ENCODE measurements at places on chromosomes 1 and 21. TPM values are rescaled to one million over a fixed set of nuclear protein-coding genes. Genes with fewer than 3 reads are reported as not detected.

HCN3 gene
- 5.9 TPM for total RNA-seq

DNA sequence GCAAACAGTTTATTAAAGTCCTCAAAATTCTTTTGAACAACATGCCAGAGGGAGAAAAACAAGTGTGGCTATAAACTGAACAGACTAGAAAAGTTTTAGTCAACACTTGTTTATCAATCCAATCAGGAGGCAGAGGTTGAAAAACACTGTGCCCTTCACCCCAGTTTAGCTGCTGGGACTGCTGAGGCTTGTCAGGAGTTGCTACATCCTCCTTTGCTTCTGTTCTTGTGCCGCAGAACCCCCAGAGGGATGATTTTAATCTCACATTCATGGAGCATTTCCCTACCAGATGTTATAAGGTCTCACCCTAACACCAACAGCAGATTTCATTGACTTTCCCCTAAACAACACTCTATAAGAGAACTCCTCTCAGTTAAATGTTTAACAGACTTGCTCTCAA lies 321.2 kb downstream of the VAV3 start:
- no peak for DNase-seq
- no peak overlapping the region for H3K4me3 ChIP-seq
- no peaks in the 10 kb centered on the region for H3K4me1 ChIP-seq
- no peaks in the 10 kb centered on the region for H3K27me3 ChIP-seq
- H3K36me3 ChIP-seq, result no peaks in the 10 kb centered on the region

GRCh38 chr1:12621346-12622335 lies 3.6 kb upstream of the DHRS3 start:
- H3K27ac ChIP-seq, result peak overlapping the region; percentile 11
- peaks cover 48% of the 10 kb centered on the region for H3K4me1 ChIP-seq
- H3K27me3 ChIP-seq, result no peaks in the 10 kb centered on the region
- no peak for DNase-seq
- H3K4me3 ChIP-seq, result no peak overlapping the region

DNA sequence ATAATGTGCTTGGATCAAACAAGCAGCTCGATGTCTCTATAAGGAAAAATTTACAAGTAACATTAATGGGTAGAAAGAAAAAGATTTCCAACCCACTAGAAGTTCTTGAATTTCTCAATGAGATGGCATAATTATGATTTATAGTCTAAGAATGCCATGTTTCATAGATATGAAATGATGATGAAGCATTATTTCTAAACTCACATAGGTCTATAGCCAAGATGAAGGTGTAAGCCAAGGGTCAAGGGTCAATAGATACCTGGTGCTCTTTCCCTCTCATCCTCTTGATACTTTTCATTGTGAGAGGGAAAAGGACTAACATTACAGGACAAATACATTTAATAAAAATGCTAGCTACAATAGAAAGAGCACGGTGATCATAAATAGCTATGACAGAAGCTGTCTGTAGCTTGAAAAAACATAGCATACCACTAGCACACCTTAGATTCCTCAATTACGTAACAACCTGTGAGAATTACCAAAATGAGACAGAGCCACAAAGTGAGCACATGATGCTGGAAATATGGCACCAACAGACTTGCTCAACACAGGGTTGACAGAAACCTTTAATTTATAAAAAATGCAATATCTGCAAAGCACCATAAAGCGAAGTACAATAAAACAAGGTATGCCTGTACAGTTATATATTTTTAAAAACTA lies 26.3 kb upstream of the F13B start:
- no peaks in the 10 kb centered on the region for H3K4me1 ChIP-seq
- H3K4me3 ChIP-seq, result no peak overlapping the region
- H3K36me3 ChIP-seq, result peaks cover 45% of the 10 kb centered on the region
- no peak for DNase-seq

ILDR2 gene
- total RNA-seq, result 1.6 TPM

DNA sequence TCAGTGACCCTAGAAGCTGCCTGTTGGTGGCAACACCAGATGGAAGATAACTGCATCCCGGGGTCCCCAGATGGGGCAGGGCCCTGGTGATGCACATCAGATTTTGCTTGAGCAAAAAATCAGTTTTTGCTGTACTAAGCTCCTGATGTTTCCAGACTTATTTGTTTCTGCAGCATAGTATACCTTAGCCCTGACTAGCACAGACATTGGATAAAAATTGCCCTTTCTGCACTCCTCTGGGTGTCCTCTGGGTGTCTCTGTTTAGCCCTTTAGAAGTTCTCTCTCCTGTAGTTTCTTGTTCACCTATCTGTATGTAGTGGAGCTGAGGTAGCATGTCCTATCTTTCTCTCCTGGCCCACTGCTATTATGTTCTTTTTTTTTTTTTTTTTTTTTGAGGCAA lies 30.3 kb upstream of the PLA2G2C start:
- H3K4me3 ChIP-seq, result no peak overlapping the region
- DNase-seq, result no peak
- peaks cover 3% of the 10 kb centered on the region for H3K27me3 ChIP-seq
- peaks cover 4% of the 10 kb centered on the region for H3K36me3 ChIP-seq
- no peak overlapping the region for H3K27ac ChIP-seq
- H3K4me1 ChIP-seq, result peaks cover 20% of the 10 kb centered on the region

DNA sequence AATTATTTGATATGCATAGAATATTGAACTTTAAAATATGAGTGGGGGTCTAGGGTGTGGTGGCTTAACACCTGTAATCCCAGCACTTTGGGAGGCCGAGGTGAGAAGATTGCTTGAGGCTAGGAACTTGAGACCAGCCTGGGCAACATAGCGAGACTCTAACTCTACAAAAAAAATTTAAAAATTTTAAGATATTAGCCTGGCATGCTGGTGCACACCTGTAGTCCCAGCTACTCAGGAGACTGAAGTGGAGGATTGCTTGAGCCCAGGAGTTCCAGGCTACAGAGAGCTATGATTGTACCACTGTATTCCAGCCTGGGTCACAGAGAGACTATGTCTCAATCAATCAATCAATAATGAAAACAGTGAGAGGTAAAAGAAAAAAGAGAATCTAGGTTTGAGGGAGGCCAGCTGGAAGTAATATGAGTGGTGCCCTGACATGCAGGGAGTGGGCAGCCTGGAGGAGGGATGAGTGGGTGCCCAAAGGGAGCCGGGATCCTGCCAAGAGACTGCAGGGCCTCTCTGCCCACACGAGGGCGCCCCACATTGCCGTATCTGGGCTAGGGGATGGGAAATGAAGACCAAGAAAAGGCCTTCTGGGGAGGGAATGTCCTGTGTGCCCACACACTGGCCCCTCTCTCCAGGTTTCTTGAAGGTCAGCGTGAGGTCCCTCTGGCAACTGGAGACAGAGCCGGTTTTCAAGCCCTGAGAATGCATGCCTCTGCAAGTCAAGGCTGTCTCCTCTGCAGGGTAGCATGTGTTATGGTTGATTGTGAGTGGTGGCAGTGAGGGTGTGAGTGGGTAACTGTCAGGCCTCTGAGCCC lies 93.9 kb upstream of the PPM1J start:
- no peaks in the 10 kb centered on the region for H3K27me3 ChIP-seq
- peak; percentile 91 for DNase-seq
- H3K36me3 ChIP-seq, result no peaks in the 10 kb centered on the region
- H3K4me3 ChIP-seq, result peak overlapping the region; percentile 48
- peaks cover 89% of the 10 kb centered on the region for H3K4me1 ChIP-seq

- no peak overlapping the region for H3K4me3 ChIP-seq
- no peak for DNase-seq
- H3K36me3 ChIP-seq, result no peaks in the 10 kb centered on the region
- H3K27me3 ChIP-seq, result peaks cover 16% of the 10 kb centered on the region
These were observed 131.0 kb downstream of the DMRTA2 start for GRCh38 chr1:50292276-50292675.

DNA sequence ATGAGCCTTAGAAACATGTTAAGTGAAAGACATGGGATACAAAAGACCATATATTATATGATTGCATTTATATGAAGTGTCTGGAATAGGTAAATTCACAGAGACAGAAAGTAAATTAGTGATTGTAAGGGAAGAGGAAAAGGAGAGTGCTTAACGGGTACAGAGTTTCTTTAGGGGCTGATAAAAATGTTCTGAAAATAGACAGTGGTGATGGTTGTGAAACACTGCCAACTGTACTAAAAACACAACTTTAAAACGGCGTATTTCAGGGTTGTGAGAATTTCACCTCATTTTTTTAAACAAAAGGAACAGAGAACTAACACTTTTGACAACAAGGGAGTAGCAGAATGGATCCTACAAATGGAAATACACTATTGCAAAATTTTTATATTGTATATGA lies 13.4 kb downstream of the COP1 start:
- H3K27me3 ChIP-seq, result no peaks in the 10 kb centered on the region
- H3K4me1 ChIP-seq, result peaks cover 30% of the 10 kb centered on the region
- no peak for DNase-seq

CDA gene
- 12.5 TPM for total RNA-seq

DNA sequence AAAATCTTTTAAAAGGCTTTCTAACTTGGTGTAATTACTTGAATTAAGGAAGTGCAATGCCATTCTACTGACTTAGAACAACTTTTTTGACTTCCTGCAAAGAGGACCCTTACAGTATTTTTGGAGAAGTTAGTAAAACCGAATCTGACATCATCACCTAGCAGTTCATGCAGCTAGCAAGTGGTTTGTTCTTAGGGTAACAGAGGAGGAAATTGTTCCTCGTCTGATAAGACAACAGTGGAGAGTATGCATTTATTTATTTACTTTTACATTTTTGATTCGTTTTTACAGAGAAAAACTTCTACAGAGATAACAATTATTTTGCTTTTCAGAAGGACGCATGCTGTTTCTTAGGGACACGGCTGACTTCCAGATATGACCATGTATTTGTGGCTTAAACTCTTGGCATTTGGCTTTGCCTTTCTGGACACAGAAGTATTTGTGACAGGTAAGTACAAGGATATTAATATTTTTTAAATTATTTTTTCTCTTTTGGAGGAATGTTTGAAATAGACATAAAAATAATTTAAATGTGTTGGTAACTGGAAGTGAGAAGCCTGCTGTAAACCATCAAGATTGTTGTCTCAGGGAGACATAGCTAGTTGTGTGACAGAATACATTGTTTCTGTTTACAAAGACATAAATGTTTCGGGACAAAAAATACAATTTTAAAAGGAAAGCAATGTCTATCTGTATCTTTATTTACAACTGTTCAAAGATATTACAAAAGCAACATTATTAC lies at the start of gene PTPRC:
Gene PTPRC (plus strand): TSS at position 147 of the 742 bp plus-strand sequence. CDS start 229 bp downstream, at position 376.
- no peaks in the 10 kb centered on the region for H3K27me3 ChIP-seq
- no peak within 1 kb of the TSS for H3K4me3 ChIP-seq
- no peak within 1 kb of the TSS for H3K27ac ChIP-seq
- peaks cover 4% of the 10 kb centered on the region for H3K4me1 ChIP-seq

GRCh38 chr1:234601301-234602017 lies 8.5 kb downstream of the IRF2BP2 start:
- peaks cover 73% of the 10 kb centered on the region for H3K4me1 ChIP-seq
- no peak for DNase-seq
- H3K27me3 ChIP-seq, result no peaks in the 10 kb centered on the region
- peak overlapping the region; percentile 84 for H3K27ac ChIP-seq
- H3K36me3 ChIP-seq, result peaks cover 17% of the 10 kb centered on the region

GRCh38 chr1:199909137-199909536 lies 118.4 kb upstream of the NR5A2 start:
- DNase-seq, result no peak
- H3K4me1 ChIP-seq, result peaks cover 11% of the 10 kb centered on the region
- H3K36me3 ChIP-seq, result peaks cover 5% of the 10 kb centered on the region
- no peak overlapping the region for H3K4me3 ChIP-seq

PPM1J gene
- 22.6 TPM for total RNA-seq

DNA sequence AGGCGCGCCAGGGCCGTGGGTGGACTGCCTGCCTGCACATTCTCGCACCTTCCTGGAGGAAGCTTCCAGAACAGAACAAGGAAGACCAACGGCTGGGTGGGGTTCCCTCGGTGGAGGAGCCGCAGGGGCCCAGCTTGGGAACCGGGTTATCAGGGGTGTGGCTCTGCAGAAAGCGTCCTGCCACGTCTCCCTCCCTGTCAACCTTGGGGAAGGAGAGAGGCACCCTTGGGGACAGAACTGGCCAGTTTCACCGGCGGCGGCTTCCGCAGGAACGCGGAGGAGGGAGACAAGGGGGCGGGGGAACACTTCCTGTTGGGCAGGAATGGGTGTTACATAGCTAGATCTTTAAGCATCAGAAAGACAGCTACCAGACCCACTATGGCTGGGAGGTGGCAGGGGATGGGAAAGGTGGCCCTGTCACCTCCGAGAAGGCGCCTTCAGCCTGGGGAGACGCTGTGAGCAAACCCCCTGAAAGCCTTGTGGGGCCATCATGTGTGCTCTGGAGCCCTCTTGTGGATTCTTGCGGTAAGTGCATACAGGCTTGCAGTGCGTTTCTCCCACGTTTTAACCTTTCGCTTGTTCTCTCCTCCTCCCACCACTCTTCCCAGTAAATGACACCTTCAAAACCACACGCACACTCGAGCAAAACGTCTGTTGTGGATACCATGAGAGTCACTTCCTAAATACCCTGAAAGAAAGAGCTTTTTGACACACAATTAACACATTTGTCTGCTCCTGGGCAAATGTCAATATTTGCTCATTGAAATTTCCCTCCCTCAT lies 3.8 kb upstream of the PLEKHA6 start:
- peak overlapping the region; percentile 56 for H3K4me3 ChIP-seq
- peaks cover 19% of the 10 kb centered on the region for H3K4me1 ChIP-seq
- H3K27ac ChIP-seq, result no peak overlapping the region
- H3K27me3 ChIP-seq, result peaks cover 20% of the 10 kb centered on the region
- DNase-seq, result peak; percentile 73

SH2D1B gene
- not detected for total RNA-seq

DNA sequence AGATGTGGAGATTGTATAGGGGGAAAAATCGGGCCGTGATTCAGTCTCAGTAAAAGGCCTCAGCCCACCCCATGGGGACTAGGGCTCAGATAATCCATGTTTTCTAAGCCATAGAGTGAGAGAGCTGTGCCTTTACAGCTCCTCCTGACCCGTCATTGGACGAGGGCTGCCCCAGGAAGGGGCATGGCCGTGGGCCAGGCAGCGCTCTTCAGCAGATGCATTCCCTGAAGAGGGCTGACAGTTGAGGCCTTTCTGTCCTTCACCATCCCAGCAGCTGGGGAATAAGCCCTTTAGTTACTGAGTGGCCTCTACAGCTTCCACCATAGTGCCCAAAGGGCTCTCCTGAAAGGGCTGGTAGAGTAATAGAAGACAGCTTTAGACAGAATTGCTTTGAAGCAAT lies 57.2 kb downstream of the ST3GAL3 start:
- H3K4me3 ChIP-seq, result no peak overlapping the region
- H3K36me3 ChIP-seq, result no peaks in the 10 kb centered on the region
- H3K27me3 ChIP-seq, result no peaks in the 10 kb centered on the region
- peak; percentile 22 for DNase-seq
- peaks cover 24% of the 10 kb centered on the region for H3K4me1 ChIP-seq

PIK3CD gene
- 20.2 TPM for total RNA-seq

DNA sequence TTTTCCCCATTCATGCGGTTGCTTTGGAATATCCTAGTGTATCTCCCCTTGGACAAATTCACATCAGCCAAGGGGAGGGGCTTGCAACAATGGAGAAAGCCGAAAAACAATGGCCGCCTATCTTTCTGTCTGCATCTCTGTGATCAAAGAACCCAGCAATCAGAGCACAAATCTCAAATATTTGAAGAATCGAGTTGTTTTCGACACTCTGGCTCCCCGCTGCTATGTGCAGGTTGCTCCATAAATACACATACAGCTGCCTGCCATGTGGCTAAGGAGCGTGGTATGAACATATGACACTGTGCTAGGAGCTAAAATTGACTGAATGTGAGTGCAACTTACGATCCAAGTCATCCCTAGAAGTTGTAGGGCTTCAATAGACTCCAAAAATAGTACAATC lies 8.5 kb downstream of the CFHR4 start:
- no peak overlapping the region for H3K27ac ChIP-seq
- H3K36me3 ChIP-seq, result no peaks in the 10 kb centered on the region
- no peak for DNase-seq
- H3K4me3 ChIP-seq, result no peak overlapping the region
- no peaks in the 10 kb centered on the region for H3K27me3 ChIP-seq
- H3K4me1 ChIP-seq, result peaks cover 7% of the 10 kb centered on the region

- no peaks in the 10 kb centered on the region for H3K36me3 ChIP-seq
- no peak overlapping the region for H3K27ac ChIP-seq
- H3K27me3 ChIP-seq, result no peaks in the 10 kb centered on the region
- no peak overlapping the region for H3K4me3 ChIP-seq
These were observed 1004.0 kb downstream of the KCNT2 start for GRCh38 chr1:195604287-195604686.
